ENCODE measurements at places on chromosomes 7 and 10. TPM values are rescaled to one million over a fixed set of nuclear protein-coding genes. Genes with fewer than 3 reads are reported as not detected.

Gene ZNF3
- total RNA-seq: 72.3 TPM

Gene LRRD1
- total RNA-seq: 0.57 TPM

- no peak for DNase-seq
These were observed 53.7 kb upstream of the KDM7A start for GRCh38 chr7:140230516-140230860.

DNA sequence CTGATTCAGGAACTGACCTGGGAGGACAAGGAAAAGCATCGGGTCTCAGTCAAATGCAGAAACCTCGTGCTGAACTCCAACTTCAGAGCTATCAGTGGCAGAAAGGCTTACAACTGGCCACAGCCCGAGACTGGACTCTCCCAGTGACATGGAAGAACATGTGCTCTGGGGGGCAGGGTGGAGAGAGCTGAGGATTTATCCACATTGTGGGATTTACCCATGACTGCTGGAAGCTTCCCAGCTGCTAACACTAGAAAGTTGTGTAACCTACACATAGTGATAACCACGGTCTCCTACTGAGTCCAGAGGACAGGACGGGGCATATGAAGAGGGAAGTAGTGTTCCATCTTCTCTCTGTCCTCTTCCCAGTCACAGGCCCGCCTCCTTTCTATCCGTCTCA lies 103.4 kb downstream of the ITIH5 start:
- no peak for DNase-seq

Measured in neural crest cell (in vitro differentiated cells).